ENCODE measurements at places on chromosomes 6 and 20.

DNA sequence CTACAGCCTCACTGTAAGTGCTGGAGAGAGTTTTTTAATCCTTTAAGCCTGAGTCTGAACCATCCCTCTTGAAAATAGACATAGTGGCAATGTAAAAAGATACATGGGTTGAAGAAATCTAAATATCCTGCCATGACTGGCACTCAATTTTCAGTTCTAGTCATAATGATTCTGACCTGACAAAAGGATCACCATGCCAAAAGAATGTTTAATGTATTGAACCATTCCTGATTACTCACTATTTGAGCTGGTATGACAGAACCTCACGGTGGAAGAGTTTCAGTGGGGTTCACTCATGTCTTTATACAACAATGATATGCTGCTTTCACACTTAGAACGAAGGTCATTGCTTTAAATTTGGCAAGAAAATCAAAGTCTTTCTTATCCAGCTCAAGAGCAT lies 93.4 kb downstream of the HIVEP2 start:
- DNase-seq: no peak

DNA sequence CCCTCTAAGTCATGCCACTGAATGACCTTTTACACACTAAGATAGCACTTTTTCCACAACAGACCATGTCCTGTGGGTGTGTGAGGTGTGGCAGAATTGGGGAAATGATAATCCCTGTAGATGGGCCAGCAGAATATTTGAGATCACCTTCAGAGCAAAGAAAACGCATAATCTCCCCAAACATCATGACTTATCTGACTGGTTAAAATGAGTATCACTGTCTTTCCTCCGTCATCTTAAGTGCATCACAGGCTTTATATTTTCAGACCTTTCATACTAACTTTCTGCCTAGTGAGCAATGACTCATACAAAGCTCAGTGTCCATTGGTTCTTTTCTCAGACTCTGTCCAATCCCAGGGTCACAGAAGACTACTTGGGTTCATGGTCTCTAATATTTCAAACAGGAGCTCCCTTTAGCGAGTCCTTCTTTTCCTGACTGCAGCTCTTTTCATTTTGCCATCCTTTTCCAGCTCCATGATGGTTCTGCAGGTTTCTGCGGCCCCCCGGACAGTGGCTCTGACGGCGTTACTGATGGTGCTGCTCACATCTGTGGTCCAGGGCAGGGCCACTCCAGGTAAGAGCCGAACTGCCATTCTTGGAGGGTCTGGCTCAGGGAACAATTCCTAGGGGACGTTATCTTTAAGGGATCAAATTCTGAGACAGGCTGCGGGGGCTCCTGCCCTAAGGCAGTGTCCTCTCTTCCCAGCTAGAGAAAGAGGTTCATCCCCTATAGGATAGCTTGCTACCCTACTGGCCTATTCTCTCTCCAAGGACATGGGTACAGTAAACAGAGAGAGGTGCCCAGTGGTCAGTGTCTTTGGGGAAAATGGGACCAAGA lies at the start of gene HLA-DPB1:
TSS of gene HLA-DPB1 (plus strand) at position 423 of the 838 bp plus-strand sequence. CDS start at position 475, 52 bp downstream.
- no peak for DNase-seq

DNA sequence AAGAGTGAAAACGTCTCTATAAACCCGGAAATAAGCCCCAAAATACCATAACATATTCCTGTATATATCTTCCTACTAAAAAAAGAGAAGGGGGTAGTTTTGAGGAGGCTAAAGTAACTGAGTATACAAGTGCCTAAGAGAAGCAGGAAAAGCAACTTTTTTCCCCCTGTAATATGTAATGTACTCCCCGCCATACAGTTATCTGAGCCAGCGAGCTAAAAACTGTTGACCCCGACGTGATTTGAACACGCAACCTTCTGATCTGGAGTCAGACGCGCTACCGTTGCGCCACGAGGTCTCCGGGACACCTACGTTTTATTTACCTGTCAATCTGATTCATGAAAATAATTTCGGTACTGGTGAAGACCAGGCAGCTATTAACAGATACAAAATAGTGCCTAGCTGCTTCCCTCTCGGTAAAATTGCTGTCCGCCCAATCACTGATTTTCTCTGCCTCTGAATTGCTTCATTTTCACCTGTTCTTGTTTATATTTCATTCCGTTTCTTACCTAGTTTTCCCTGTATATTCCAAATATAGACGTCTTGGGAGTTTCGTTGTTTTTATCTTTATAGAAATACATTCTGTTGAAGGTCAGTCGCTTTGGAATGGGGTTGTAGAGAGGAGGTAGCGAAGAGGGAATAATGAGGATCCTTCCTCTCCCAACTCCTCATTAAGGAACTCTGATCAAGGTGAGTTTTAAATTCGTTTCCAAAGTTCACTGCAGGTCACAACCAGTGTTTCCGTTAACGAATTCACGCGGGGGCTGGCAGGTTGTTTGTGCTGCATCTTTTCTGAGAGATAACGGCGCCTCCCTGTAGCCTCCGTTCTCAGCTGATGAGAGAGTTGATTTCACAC lies 33.6 kb upstream of the BTN3A2 start:
- DNase-seq: no peak

GRCh38 chr6:54515013-54515412 lies 206.8 kb downstream of the TINAG start:
- no peak for DNase-seq

DNA sequence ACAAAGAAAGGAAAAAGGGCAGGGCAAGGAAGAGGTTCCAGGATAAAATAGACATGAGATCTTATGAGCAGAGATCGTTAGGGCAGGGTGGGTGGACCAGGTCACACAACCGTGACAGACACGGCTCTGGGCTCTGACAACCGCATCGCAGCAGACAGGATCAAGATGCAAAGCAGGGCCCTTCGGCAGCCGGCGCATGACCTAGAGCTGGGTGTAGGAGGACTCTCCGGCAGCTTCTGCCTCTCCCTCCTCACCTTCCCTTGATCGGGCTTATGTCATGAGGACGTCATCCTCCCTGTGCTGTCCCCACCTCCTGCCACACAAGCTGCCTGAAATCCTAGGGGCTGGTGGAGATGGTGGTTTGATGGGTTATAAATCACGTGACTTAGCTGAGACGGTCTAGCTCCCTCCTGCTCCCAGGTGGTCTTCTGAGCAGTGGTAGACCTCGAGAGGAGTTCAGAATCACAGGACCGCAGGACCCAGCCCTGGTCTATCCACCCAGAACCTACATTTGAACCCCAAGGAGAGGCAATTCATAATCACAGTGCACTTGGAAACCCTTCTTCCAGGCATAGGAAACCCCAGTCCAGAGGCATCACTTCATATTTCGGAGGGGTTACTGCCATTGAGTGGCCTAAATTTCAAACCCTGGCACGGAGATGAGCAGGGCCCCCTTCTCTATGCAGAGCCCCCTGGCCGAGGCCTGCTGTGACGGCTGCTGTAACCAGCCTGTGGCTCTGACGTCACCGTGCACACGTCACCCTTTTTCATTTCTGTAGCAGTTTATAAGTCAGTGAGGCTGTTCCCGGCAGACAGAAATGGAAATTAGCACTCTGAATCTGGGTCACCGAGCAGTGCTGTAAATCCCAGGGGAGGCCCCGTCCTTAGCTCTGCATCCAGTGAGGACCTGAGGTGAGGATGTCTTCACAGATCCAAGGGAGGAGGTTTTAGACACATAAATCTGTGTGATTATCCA lies 8.7 kb upstream of the CCR6 start:
- DNase-seq: no peak

DNA sequence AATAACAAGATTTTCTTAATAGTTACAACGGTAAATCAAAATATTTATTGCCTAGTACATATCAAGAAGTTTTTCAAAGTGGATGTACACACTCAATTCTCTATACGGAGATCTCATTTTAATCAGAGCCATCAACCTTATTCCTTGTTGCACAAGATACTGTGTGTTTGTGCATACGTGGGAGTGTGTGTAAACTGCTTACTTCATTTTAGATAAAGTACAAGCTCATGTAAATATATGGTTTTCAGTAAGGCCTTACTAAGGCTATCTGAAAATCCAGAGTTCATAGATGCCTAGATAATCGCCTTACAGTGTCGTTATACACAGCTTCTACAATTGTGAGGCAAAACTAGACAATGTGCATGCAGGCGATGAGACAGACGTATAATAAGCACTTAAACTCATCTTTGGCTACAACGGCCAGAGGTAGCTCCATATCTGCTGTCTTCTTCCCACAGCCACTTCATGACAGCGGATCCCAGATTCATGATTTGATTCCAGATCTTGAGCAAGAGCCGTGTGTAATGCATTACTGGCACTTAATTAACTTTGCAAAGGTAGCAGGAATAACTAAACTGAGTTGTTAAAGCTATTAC lies 2.5 kb downstream of the PERP start:
- no peak for DNase-seq

GRCh38 chr6:82144007-82144851 lies 103.3 kb downstream of the IBTK start:
- DNase-seq: no peak

DNA sequence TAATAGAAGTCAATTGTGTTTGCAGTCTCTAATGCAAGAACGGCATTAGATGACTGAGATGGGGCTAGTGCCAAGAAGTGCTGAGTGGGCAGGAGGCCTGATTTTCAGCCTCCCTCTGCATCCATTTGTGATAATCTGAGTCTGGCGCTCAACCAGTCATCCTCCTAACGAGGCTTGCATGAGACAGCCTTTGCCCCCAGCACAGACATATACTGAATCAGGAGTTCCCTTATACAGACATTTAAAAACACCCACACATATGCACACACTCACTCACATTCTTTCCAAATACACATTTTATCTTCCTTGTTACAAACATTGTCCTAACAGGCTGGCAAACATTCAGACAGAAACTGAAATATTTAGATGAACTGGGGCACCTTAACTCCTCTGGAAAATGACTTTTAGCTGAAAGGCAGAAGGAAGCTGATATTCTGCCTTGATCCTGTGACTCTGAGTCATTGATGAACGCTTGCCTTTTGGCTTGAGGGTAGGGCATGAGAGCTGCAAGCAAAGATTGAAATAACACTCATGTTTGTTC lies 562.3 kb downstream of the DHX35 start:
- DNase-seq: no peak

- DNase-seq: no peak
These were observed 249.1 kb upstream of the JAG1 start for GRCh38 chr20:10922941-10923340.

DNA sequence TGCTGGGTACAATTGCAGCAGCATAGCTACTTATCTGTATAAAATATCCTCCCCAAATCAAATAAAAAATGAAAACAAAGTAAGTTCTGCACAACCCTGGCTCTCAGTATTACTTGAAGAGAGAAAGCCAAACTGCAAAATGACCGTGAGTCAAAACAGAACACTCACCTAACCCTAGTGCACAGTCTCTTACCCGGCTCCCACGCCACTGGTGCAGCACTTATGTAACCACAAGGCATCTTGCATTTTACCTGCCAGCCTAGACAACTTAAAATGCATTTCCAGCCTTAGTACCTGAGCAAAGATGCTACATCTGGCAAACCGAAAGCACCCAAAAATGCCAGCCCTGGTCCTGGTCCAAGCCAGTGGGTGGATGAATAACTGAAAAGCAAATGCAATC lies 12.4 kb upstream of the SIRPB1 start:
- no peak for DNase-seq

- no peak for DNase-seq
These were observed 15.0 kb downstream of the MBOAT1 start for GRCh38 chr6:20197251-20197650.

DNA sequence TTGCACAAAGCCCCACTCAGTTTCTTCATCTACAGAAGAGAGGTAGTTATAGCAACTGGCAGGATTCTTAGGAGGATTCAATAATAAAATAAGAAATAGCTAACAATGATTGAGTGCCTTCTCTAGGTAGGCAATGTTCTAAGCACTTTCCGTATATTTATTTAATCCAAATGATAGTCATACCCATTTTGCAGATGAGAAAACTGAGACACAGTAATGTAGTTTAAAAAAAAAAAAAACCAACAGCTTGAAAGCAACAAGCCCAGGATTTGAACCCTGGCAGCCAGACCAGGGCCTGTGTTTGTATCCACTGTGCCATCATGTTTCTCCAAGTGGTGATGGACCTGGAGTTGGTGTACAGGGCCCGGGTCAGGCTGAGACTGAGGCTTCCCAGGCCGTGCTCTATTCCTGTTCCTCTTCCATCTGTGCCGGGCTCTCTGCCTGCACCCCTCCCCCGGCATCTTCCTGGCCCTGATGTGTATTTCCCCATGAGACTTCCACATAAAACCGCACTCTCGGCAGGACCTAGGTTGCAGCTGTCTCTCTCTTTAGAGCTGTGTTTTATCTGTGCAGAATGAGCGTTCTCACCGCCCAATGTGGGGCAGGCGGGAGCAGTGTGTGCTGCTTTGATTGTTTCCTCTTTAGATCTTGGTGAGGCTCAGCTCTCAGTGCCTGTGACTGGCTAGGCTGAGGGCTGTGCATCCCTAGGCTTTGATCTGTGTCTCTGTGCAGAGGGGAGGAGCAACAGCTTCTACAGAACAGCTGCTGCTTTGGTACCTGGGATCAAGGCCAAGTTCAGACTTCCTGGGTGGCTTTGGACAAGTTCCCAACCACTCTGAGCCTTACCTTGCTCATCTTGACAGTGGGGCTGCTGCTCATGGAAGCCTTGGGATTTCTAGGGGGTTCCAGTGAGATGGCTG lies 49.5 kb downstream of the TOX2 start:
- peak; percentile 83 for DNase-seq

DNA sequence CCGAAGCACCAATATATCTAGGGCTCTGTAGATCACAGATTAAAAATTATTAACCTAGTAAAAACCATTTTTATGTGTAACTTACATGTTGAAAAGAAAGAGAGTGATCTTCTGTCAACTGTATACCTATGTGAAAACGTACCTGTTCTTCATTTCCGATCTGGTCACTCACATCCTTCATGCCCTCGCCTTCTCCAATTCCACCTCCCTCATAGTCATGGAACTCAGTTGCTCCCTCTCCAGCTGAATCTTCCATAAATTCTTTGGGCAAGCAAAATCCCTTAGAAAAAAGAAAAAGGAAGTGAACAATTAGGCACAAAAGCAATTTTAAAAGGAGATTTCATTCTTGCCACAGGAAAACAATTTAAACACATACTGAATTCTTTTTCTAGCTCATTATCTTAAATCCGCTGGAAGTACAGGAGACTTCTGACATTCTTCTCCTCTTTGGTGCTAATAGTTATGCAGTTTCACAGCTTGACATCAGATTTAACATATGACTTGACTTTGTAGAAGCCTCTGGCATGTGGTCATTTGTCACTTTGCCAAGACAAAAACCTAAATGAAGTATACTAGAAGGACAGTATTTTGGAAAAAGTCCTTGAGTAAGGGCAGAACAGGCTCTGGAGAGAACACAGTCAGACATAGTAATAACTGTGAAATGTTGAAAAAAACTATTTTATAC lies 29.5 kb upstream of the LYRM2 start:
- no peak for DNase-seq

DNA sequence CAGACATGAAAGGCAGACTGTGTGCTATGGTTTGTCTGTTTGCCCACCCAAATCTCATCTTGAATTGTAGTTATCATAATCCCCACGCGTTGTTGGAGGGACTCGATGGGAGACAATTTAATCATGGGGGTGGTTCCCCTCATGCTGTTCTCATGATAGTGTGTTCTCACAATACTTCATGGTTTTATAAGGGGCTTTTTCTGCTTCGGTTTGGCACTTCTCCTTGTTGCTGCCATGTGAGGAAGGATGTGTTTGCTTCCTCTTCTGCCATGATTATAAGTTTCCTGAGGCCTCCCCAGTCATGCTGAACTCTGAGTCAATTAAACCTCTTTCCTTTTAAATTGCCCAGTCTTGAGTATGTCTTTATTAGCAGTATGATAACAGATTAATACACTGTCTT lies 47.2 kb upstream of the MICB start:
- no peak for DNase-seq
